ENCODE measurements at places on chromosomes 4 and X.

- DNase-seq = no peak
These were observed 1.8 kb upstream of the TCEANC start for GRCh38 chrX:13651150-13651549.

DNA sequence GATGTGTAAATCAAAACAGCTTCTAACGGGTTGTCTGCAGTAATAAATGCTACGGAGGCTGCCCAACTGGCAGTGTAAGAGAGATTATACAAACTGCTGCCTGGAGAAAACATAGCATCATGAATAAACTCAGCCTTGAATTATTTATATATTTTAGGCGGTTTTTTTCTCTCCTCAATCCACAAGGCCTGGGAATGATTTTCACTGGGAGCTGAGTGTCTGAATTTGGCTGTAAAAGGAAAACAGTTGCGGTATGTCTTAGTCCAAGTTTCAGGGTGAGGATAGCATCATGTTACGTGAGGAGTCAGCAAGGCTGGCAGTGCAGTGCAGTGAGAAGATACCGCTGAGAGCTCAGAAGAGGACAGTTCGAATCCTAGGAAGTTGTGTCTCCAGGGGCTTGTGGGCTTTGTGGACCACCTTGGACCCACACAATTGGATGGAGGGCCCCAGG, 291.5 kb upstream of the BOD1L1 start:
- no peak for DNase-seq

DNA sequence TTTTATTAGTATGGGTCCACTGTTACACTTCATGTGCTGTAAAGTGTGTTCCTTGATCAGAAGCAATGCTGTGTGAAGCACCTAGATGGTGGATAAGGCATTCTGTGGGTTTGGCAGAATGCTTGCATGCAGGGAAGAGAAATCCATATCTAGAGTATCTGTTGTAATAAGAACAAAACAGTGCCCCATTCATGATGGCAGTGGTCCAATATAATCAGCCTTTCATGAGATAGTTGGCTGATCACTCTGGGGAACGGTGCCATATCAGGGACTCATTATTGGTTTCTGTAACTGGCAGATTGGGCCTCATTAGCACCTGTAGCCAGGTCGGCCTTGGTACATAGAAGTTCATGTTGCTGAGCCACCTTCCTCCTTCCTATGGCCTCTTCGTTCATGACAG, 28.7 kb downstream of the STIM2 start:
- DNase-seq = no peak

DNA sequence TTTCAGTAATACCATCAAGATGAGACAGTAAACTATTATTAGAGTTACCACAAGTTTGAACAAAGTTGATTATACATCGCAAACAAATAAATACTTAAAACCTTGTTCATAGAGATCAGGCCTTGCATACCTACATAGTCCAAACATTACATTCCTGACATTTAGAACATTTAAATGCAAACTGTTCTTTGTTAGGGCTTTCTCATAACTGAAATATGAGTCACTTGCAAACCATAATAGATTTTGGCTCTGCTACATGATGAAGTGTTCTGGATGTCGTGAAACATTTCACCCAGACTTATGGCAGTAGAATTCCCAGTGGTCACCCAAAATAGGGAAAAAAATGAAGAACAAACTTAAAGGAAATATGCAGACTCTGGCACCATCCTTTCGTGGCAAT, 75.0 kb downstream of the FAT4 start:
- DNase-seq = no peak

- DNase-seq = no peak
These were observed 1568.9 kb upstream of the PABPC4L start for GRCh38 chr4:135770505-135770904.

- DNase-seq = no peak
These were observed 95.9 kb upstream of the MYOZ2 start for GRCh38 chr4:119039779-119040178.

- no peak for DNase-seq
These were observed 78.9 kb downstream of the NDST3 start for GRCh38 chr4:118113220-118113619.

- DNase-seq = no peak
These were observed 87.3 kb upstream of the CPEB2 start for GRCh38 chr4:14915018-14915417.

GRCh38 chr4:38923746-38924145, 56.1 kb downstream of the FAM114A1 start:
- no peak for DNase-seq

- DNase-seq = no peak
These were observed 607.2 kb upstream of the NDST4 start for GRCh38 chr4:115720611-115721010.

- DNase-seq = no peak
These were observed 90.2 kb downstream of the ARHGAP10 start for GRCh38 chr4:147822128-147822527.

All from Peyer's patch (tissue), 4 donors.